ENCODE measurements at places on chromosomes 11 and 22.
A peak's percentile ranks its signal among the peaks of the same experiment; 100 is the strongest.

DNA sequence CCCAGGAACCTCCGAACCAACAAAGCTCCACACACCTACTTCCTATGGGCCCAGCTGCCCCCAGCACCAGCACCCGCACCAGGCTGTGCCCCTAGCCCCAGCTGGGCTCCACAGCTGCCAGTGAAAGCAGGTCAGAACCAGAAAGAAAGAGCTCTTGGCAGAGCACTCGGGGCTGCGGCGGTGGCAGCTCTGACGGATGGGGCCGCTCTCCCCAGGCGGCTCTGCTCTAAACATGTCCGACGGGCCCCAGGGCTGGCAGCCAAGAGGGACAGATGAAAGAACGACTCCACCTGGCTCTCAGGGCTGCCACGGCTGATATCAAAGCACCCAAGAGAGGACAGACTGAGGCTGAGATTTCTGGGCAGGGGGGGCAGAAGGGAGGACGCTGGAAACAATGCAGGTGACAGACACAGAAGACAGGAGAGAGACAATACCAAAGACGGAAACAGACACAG is 25.7 kb downstream of the LRFN4 start:
- no peak for DNase-seq

DNA sequence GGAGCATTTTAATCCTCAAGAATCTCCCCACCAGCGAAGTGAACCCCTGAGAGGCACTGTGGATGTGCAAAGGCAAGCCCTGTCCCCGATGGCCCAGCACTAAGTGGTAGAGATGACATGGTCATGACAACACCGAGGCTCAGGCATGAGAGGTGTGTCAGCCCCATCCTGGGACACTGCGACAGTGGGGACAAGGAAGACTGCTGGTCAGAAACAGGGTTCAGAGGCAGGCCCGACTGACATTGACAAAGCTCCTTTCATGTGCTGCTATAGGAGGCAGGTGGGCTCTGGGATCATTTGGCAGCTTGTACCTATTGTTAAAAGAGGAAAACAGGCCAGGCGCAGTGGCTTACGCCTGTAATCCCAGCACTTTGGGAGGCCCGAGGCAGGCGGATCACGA is 54.3 kb upstream of the MYEOV start:
- no peak for DNase-seq

GRCh38 chr11:78313181-78313795 is 104.3 kb downstream of the GAB2 start:
- DNase-seq: peak; percentile 70

DNA sequence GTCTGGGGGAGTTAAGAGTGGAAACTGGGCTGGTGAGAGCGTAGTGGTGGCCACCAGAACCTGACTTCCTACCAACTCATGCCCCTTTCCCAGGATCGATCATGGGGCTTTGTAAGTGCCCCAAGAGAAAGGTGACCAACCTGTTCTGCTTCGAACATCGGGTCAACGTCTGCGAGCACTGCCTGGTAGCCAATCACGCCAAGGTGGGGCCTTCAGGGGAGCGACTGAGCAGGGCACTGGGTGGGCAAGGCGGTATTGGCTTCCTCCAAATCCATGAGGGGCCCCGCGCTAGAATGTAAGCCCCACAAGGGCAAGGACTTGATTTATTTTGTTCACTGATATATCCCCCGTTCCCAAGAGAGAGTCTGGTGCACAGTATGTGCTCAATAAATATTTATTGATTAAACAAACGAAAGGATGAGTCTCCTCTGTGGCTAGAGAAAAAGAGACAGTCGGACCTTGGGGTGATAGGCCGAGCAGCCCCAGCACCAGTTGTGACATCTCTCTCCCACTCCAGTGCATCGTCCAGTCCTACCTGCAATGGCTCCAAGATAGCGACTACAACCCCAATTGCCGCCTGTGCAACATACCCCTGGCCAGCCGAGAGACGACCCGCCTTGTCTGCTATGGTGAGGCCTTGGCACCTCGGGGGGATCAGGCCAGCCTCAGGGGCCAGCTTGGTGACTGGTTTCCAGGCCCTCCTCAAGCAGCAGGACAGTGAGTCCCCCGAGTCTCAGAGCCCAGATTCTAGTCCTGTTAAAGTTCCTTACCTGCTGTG is 765 bp downstream of the ZFPL1 start:
- no peak for DNase-seq

GRCh38 chr11:74534216-74534945 is 40.9 kb upstream of the LIPT2 start:
- DNase-seq: no peak

DNA sequence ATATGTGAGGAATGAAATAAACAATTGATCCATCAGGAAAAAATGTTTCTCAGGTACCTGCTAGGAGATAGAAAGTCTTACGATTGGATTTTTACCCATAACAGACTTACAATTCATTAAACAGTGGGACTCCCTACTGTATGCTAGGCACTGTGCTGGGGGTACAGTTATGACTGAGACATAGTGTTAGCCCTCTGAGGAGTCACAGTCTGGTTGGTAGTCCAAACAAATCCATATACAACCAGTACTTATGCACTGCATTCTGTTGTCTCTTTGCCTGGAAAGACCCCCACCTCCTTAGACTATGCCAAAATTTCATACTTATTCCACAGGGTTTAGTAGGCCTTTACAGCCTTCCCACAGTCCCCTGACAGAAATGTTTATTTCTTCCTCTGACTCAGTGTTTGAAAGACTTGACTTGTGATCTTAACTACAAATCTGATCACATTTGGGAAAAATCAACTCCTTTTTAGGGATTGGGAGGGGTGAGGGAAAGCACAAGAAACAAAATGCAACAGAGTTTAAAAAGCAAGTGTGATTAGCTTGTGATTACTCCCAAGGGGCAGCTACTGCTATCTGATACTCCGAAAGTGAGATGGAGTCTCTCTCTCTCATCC is 69.4 kb upstream of the HORMAD2 start:
- no peak for DNase-seq

DNA sequence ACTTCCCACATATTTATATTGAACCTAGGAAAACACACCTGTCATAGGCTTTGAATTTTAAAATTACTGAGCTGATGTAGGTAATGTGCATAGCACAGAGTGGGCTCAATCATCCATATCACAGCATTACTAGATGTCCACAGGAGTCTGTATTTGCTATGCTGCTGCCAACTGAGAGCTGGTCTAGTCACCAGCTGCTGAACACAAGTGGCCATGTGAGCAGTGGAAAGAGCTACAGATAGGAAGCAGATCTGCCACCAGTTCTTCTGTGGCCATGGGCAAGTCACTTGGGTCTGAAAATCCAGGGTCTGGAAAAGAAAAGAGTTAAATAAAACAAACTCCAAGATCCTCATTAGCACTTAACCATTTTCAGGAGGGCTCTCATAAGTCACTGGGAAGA is 91.8 kb downstream of the APIP start:
- DNase-seq: no peak

DNA sequence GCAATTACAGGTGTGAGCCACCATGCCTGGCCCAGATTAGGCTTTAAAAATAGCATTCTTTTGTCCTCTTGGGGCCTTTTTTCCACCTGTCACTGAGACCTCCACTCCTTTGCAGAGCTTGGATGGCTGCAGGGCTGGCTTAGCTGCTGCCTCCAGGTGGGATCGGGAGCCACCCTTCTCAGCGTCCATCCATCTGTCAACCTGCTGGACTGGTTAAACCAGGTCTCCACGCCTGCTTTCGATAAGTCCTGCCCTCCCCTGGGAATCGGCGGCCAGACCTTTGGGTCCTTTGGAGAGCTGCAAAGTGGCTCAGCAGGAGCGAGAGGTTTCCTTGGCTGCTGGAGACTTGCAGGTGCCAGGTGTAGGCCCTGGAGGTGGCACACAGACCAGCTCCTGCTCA is 23.4 kb upstream of the GRAMD4 start:
- no peak for DNase-seq

- DNase-seq: no peak
Observed at GRCh38 chr11:103596315-103596714, 440.1 kb upstream of the DDI1 start.

GRCh38 chr11:980438-981357 is 55.0 kb downstream of the AP2A2 start:
- no peak for DNase-seq

DNA sequence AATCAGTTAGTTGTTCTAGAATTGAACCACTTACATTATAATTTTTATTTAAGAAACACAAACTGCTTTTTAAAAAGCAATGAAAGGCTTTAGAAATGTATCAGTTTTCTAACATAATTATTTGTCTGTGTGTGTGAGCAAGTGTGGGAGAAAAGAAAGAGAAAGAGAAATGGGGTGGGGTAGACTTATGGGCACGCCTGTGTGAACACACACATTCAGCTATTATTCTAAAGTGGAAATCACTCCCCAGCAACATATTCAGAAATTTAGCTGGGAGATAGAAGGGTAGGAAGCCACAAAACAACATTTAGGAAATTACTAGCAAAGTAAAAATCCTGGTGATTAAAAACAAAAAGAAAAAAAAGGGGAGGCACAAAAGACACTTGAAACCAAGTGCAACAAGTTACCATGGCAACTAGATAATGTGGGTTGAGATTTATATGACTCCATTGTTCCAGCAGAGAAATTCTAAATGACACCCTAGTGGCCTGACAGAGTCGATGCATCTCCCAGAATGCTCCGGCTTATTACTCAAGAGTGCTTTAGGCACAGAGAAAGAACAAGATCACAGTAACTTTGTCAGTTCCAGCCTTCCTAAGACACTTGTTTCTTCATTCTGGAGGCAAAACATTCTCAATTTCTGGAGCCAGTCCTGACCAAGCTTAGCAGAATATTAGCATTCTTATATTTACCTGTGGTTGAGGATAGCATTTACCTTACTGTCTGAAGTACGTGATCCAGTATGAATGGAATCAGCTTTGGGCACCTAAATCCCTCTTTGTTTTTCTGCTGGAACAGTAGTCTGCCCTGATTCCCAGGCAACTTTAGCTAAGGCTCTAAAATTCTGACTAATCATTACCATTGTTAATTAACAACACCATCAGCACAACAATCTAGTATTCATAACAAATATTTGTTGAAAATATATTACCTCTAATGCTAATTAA is 444.4 kb downstream of the DLG2 start:
- peak; percentile 6 for DNase-seq

GRCh38 chr22:22929381-22930221 is 42.0 kb downstream of the IGLL5 start:
- no peak for DNase-seq

GRCh38 chr11:101552888-101553287 is 30.9 kb downstream of the TRPC6 start:
- DNase-seq: no peak

DNA sequence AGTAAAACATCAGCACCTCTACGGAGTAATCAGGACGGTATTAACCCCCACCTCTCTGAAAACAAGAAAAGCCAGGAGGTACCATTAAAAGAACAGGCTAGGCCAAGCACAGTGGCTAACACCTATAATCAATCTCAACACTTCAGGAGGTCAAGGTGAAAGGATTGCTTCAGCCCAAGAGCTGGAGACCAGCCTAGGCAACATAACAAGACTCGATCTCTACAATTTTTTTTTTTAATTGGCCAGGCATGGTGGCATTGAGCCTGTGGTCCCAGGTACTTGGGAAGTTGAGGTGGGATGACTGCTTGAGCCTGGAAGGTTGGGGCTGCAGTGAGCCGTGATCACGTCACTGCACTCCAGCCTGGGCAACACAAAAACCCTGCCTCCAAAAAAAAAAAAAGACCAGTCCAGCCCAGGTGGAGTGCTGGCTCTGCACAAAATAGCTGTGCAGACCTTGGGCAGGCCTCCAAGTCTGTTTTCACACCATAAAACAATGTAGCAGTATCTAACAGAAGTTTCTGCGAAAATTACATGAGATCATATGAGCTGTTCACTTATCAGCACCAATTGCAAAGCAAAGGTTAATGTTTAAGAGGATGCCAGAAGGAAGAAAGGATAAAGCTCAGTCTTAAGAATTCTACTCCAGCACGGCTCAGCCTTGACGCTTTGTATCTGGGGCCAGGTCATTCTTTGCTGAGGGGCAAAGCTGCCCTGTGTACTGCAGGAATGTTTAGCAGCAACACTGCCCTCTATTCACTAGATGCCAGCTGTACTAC is 14.8 kb downstream of the CHKA start:
- DNase-seq: no peak

DNA sequence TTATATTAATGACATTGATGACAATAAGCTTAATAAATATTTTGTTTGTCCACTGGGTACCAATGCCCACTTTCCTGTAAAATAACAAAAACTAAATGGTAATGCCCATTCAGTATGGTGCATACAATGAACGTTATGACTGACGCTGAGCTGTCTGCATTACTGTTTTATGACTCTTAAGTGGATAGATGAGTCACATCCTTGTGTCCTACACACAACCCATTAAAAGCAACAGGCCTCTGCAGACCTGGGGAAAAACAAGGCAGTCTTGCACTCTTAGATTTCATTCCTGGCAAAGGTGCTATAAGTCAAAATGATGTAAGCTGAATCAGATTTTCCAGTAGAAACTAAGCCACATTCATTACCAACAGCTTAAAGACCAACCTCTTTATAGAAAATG is 176.3 kb upstream of the TMEM45B start:
- DNase-seq: peak; percentile 66

DNA sequence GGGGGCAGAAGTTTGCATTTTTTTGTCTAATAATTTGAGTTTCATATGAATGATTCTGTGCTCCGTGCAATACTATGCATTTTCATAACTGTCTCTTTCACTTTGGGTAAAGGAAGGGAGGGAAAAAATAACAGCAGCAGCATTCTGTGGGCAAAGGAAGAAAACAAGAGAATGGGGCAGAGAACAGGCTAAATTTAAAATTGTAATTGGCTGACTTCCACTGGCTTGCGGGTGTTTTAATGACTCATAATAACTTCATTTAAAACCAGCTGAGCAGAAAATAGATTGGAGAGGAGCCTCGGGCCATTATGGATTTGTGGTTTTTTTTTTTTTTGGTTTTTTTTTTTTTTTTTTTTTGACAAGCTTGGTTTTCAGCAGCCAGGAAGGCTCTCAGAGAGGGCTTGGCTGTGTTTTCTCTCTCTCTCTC is 107.4 kb downstream of the ZBTB16 start:
- DNase-seq: peak; percentile 83

GRCh38 chr11:113131036-113131775 is 170.0 kb downstream of the NCAM1 start:
- no peak for DNase-seq

DNA sequence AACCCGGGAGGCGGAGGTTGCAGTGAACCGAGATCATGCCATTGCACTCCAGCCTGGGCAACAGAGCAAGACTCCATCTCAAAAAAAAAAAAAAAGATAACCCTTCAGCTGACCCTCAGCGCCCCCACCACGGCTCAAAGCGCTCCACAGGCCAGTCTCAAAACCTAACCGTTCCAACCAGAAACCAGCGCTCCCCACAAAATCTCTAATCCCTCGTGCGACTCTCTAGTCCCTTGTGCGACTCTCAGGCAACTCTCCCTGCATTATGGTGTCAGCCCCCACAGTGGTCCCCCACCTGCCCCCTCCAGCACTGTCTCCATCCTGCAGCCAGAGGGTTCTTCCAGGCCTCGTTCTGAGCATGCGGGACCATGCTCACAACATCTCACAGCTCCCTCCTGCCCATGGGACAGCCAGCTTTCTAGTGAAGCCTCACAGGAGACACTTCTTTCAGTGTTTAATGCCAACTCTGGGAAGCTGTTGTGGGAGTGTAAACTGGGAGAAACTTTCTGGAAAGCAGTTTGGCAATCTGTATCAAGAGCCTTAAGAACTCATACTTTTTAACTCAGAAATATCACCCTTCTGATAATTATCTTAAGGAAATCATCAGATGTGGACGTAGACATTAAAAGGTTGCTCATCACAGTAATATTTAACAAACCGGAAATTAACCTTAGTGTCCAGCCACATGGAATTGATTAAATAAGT is 4.2 kb upstream of the RASGRP2 start:
- peak; percentile 75 for DNase-seq

GRCh38 chr22:28927630-28928029 is 44.3 kb downstream of the ZNRF3 start:
- no peak for DNase-seq

- DNase-seq: no peak
Observed at GRCh38 chr11:69400771-69401590, 80.5 kb upstream of the LINC01488 start.

Measured in GM03348 (cell line).